ENCODE measurements at places on chromosomes 1 and 21. TPM values are rescaled to one million over a fixed set of nuclear protein-coding genes. Genes with fewer than 3 reads are reported as not detected.

TPR gene
- 75.8 TPM for total RNA-seq

DHDDS gene
- 59.5 TPM for total RNA-seq

TAL1 gene
- 0.22 TPM for total RNA-seq

TMPRSS15 gene
- not detected for total RNA-seq

PARK7 gene
- 254 TPM for total RNA-seq

CFH gene
- 185 TPM for total RNA-seq

DYNLT4 gene
- 0.65 TPM for total RNA-seq

GFI1 gene
- under 0.01 TPM for total RNA-seq

AMY1C gene
- not detected for total RNA-seq

CSMD2 gene
- total RNA-seq: 9.3 TPM

MYBPH gene
- total RNA-seq: 0.52 TPM

RAB3B gene
- total RNA-seq: 7.9 TPM

DISP3 gene
- total RNA-seq: under 0.01 TPM

CAPN2 gene
- total RNA-seq: 264 TPM

SLC44A5 gene
- total RNA-seq: 0.43 TPM

RAB29 gene
- total RNA-seq: 36.5 TPM

RIPPLY3 gene
- 0.11 TPM for total RNA-seq

SPRR1B gene
- not detected for total RNA-seq

MAP1LC3C gene
- total RNA-seq: 1.6 TPM

C1QB gene
- total RNA-seq: not detected

FAAH gene
- total RNA-seq: 3.7 TPM

CELA3A gene
- not detected for total RNA-seq

HRNR gene
- total RNA-seq: not detected

ATP1B1 gene
- total RNA-seq: 33.1 TPM

FCRL5 gene
- total RNA-seq: not detected

ILDR2 gene
- total RNA-seq: 0.11 TPM

AUNIP gene
- total RNA-seq: 0.65 TPM

KIF14 gene
- total RNA-seq: 4.3 TPM

NOS1AP gene
- total RNA-seq: 0.97 TPM

CYP4B1 gene
- not detected for total RNA-seq

UBE2G2 gene
- total RNA-seq: 86.4 TPM

PLEKHG5 gene
- total RNA-seq: 5.0 TPM

OLIG2 gene
- total RNA-seq: not detected

PGLYRP3 gene
- total RNA-seq: not detected

UBASH3A gene
- not detected for total RNA-seq

SHE gene
- 2.7 TPM for total RNA-seq

TNFSF18 gene
- not detected for total RNA-seq

NCF2 gene
- total RNA-seq: 1.2 TPM
